Central memory CD4-positive, alpha-beta T cell (primary cell): ENCODE measurements at places on chromosomes 2 and 18.

DNA sequence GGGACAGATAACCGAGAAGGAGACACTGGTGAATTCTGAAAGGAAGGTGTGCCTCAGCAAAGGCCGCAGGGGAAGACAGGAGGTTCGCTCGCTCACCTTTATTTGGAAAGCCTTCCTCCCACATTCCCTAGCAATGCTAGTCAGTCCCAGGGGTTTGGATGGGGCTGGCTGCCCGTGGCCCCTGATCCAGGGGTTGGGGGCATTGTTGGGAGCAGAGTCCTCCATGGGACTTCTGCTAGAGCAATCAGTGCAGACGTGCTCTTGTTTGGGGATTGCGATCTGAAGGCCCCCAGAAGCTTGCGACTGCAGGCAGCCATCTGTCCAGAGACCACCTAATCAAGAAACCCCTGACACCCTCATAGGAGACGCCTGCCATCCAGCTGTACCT, 6.0 kb upstream of the CYP27C1 start:
- no peak for DNase-seq

DNA sequence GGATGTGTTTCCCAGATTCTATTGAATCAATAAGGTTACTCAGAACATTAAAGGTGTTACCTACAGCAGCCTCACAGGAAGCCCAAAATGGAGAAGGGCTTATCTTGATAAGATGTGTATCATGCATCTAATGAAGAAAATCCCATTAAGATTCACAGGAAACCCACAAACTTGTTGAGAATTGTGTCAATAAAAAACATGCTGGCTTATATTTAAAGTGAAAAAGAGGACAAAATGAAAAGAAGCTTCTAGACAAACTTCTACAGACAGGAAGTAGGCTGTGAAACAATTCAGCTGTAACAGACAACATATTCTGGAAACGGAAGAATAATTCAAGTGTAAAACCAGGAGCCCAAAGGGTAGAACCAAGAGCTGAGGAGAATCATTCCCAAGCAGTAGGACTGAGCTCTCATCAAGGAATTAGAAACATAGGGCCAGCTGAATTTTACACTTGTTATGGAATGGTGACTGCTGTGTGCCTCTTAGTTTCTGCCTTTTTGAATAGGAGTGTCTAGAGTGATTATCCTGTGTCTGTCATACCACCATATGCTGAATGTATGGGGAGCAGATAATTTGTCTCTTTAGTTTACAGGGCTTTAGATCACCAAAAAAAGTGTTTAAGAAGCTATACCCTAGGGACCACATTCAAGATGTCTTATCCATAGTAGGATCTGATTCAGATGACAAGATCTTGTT, 9.6 kb downstream of the IMMT start:
- peak; percentile 61 for DNase-seq

- DNase-seq: no peak
Observed at GRCh38 chr2:221961561-221961960, 337.2 kb downstream of the PAX3 start.

GRCh38 chr2:202769201-202769600, 102.4 kb downstream of the ICA1L start:
- DNase-seq: no peak

GRCh38 chr2:144343145-144343544, 176.8 kb downstream of the ZEB2 start:
- DNase-seq: no peak
